ENCODE measurements at places on chromosomes 12 and 14.

GRCh38 chr12:5267603-5268423 is 164.1 kb upstream of the NTF3 start:
- no peak for DNase-seq

GRCh38 chr14:104137297-104138097 is 890 bp upstream of the KIF26A start:
- peak; percentile 50 for DNase-seq

DNA sequence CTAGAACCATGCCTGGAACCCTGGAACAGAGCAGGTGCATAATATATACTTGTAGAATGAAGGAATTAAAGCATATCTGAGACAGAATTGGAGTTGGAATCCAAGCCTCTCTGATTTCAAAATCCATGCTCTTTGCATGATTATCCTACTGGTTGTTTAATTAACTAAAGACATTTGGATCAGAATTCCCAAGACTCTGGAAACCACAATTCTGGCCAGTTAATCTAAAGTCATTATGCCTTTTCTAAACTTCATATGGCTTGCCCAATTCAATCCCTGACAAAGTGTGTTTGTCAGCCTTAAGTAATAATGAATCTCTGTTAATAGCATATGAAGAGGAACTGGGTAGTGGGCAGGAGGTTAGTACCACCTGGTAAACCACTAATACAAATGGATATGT is 422.6 kb downstream of the ATP23 start:
- no peak for DNase-seq

- no peak for DNase-seq
Measured at GRCh38 chr12:7583471-7583870, 79.9 kb upstream of the CD163 start.

DNA sequence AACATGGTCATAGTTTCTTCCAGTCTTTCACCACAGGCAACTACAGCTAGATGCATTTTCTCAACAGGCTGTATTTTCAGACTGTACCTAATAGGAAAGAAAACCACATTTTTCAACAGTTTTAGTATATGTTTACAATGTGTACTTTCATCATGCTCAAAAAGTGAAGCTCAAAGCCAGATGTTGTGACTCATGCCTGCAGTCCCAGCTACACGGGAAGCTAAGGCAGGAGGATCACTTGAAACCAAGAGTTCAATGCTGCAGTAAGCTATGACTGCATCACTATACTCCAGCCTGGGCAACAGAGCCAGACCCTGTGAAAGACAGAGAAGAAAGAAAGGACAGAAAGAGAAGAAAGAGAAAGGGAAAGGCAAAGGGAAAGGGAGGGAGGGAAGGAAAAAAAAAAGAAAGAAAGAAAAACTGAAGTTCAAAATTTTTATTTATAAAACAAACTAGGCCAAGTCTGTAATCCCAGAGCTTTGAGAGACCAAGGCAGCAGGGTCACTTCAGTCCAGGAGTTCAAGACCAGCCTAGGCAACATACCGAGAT is 25.5 kb downstream of the GXYLT1 start:
- DNase-seq: peak; percentile 63

DNA sequence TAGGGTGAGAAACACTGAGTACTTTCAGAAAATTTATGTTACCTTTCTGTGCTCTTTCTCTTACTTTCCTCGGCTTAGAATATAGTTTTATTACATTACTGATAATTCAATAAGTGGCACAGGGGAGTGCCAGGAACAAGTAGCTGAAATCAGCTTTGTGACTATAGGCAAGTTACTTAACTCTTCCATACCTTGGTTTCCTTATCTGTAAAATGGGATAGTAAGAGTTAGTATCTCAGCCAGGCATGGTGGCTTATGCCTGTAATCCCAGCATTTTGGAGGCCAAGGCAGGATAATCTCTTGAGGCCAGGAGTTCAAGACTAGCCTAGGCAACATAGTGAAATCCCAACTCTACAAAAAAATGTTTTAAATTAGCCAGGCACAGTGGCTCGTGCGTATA is 15.4 kb downstream of the BBOF1 start:
- DNase-seq: no peak

DNA sequence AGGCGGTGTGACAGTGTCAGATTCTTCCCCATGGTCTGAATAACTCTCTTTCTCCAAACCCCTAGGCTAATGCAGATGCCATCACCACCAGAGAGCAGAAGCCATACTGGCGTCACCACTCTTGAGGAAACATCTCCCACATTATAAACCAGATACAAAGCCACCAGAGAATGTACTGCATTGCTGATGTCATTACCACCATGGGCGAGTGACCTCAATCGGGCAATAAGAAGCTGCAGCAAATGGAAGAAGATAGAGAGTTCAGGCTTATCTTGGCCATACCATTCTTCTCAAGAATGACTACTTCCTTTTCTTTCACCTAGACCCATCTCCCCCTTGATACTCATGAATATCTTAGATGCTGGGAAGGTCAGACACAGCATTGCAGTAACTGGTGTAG is 1157.2 kb downstream of the TMEM121 start:
- DNase-seq: no peak

DNA sequence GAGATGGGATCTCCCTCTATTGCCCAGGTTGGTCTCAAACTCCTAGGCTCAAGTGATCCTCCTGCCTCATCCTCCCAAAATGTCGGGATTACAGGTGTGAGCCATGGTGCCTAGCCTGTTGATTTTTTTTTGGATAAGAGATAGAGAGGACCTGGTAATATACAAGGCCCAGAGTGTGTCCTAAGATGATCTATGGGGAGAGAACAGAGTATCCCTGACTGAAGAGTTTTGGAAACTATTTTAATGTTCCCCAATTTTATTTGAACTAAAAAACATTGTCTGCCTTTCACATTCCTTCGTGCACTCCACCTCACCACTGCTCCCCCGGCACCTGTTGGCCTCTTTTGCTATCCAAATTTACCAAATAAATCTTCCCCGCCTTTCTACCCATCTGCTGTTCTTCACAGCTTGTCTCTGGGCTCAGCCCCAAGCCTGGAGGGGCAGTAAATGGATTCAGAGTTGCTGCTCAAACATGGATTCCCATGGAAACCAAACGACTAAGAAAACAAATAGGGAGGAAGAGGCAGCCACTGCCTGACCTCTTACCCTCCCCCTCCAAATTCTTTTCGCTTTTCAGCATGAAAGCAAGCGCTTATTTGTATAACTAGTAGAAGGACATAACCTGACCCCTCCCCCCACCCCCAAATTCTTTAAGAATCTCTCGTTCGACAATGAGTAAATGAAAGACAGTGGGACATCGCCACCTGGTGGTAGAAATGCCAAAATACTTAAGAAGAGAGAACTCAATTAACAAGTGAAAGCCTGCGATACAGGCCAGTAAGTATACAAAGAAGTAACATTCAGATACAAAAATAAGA is 22.6 kb downstream of the OR10G3 start:
- DNase-seq: peak; percentile 92

- no peak for DNase-seq
Measured at GRCh38 chr12:13609894-13610679, 371.3 kb downstream of the GRIN2B start.

GRCh38 chr12:16198884-16199283 is 78.6 kb downstream of the SLC15A5 start:
- no peak for DNase-seq

DNA sequence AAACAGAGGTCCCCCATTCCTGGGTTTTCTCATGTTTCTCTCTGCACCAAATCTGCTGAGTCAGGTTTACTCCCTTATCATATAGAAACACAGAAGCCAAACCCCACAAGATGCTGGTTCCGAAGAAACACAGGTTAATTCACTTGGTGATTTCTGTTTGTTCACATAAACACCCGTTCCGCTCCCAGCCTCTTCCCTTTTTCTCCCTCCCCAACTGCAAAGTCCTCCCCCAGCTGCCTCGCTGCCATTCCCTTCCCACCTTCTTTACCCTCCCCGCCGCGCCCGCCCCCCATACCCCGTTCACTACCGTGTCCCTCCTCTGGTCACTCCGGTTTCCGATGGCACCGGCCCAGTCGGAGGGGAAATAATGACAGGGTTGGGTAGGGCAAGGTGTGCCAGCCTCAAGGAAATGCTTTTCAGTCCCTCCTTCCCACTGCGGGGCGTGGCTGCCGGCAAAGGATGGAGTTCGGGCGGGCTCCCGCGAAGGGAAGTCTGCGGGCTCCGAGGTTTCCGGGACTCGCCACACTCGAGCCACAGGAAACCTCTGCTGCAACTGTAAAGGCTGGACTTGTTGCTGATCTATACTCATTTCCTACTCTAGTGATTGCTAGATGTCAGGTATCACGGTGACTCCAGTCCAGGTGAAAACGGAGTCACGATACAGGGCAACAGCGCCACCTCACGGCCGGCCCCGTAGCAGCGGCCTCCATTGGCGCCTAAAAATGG is at the start of gene STYK1:
Gene STYK1 (minus strand): TSS at position 394 of the 726 bp plus-strand sequence. CDS start 39,434 bp downstream, outside the sequence.
- peak; percentile 28 for DNase-seq

DNA sequence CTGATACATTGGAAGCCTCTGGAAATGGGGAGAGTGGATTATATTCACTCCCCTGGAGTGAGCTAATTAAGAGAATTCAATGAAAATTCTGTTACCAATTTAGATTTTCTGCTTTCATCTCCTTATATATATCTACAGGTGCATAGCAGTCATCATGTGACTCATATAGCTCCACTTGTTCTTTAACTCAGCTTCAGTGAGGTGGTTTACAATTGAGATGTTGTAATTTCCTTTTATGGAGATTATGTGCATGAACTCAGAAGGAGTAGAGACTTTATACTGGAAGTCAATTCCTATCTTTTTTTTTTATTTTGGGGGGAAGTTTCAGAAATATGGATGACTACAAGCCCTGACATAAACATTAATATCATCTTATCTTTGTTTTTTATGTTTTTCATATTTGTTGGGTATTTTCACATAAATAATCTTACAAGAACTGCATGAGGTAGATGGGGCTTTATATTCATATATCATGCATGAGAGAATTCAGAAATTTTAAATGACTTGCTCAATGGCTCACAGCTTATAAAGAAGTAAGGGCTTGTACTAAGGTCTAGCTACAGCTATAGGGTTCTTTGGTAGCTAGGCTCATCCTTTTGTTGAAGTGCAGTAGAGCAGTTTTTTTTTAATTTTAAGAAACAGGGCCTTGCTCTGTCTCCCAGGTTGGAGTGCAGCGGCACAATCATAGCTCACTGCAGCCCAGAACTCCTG is 92.3 kb upstream of the SCAF11 start:
- no peak for DNase-seq

- peak; percentile 58 for DNase-seq
Measured at GRCh38 chr14:79855789-79856188, 355.5 kb downstream of the DIO2 start.

DNA sequence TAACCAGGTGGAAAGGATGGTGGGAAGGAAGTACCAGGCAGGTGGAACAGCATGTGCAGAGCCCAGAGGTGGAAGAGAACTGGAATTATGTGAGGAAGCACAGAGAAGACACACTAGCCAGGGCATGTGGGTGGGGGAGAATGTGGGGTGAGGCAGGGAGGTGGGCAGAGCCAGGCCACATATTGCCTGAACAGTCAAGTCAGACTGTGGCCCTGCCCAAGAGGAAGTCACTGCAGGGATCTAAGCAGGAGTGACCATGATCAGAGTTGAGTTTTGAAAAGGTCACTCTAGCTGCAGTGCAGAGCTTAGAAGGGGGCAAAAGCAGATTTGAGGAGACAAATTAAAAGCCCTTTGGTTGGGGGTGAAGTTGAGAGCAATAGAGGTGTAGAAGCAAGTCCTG is 114.0 kb upstream of the SLC38A2 start:
- DNase-seq: no peak

GRCh38 chr14:24313913-24314312 is 2.6 kb downstream of the LTB4R start:
- no peak for DNase-seq

DNA sequence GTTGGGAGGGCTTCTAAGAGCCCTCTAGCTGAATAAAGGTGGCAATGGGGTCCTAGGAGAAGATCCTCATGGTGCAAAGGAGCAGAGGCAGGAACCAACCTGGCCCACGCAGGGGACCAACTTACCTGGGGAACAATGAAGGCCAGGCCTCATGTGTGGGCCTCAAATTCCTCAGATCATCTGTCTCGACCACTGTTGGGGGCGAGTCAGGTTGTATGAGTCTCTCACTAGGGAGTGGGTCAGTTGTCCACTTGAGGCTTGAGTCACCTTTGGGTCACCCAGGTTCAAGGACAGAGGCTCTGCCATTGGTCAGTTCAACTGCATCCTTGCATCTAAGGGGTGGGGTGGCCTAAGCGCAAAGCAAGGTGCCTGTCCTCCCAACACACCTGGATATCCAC is 43.7 kb upstream of the BDKRB2 start:
- no peak for DNase-seq

GRCh38 chr14:34247605-34248004 is 214.4 kb downstream of the SPTSSA start:
- DNase-seq: no peak

GRCh38 chr14:59439256-59439965 is 25.8 kb downstream of the GPR135 start:
- peak; percentile 91 for DNase-seq

- no peak for DNase-seq
Measured at GRCh38 chr12:112178796-112179195, 53.4 kb downstream of the TRAFD1 start.

- DNase-seq: no peak
Measured at GRCh38 chr12:75891072-75891471, 140.5 kb downstream of the PHLDA1 start.

GRCh38 chr14:67423424-67423823 is 11.5 kb upstream of the PLEK2 start:
- no peak for DNase-seq

- DNase-seq: no peak
Measured at GRCh38 chr12:57695770-57696432, 2.0 kb downstream of the OS9 start.

GRCh38 chr12:80627782-80628181 is 79.7 kb upstream of the MYF6 start:
- peak; percentile 76 for DNase-seq

DNA sequence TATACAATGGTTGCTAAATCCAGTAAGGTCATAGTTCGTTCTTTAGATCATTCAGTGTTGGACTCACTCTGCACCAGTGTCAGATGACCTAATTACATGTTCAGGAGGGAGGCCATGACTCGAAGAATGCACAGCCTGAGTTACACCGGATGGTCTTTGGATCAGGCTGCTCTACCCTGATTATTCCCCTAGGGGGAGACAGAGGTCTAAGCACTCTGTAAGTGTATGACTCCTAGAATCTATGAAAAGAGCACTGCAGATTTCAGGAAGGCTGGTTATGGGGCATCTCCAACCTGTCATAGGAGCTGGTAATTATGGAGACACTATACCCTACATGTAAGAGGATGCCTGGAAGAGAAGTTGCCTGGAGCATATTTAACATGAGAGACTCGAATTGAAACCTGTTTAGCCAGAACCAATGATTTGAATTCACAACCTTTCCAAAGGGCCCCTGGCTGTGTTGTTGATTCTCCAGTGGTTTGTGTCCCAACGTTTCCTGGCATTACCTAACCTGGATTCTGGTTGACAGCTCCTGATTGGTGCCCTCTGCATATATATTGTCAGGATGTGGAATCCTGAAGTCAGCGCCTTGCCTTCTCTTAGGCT is at the start of gene MUCL1:
Gene MUCL1 (plus strand): TSS at position 584 of the 606 bp plus-strand sequence. CDS start 67 bp downstream, outside the sequence.
- DNase-seq: peak; percentile 89

DNA sequence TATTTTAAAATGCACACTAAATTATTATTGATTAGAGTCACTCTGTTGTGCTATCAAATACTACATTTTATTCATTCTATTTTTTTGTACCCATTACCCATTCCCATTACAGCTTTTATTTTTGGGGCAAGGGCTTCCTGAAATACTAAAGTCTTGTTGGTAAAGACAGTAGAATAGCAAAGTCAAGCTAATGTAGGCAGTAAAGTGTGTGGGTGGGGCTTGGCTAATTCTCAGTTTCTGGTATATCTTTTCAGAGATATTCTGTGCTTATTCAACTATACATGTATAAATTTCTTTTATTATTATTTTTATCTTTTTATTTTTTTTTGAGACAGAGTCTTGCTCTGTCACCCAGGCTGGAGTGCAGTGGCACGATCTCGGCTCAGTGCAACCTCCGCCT is 22.3 kb upstream of the PHC1 start:
- no peak for DNase-seq
